ENCODE measurements at places on chromosomes 1 and 21.

- DNase-seq, result no peak
These were observed 11.9 kb downstream of the ALPL start for GRCh38 chr1:21520899-21521716.

DNA sequence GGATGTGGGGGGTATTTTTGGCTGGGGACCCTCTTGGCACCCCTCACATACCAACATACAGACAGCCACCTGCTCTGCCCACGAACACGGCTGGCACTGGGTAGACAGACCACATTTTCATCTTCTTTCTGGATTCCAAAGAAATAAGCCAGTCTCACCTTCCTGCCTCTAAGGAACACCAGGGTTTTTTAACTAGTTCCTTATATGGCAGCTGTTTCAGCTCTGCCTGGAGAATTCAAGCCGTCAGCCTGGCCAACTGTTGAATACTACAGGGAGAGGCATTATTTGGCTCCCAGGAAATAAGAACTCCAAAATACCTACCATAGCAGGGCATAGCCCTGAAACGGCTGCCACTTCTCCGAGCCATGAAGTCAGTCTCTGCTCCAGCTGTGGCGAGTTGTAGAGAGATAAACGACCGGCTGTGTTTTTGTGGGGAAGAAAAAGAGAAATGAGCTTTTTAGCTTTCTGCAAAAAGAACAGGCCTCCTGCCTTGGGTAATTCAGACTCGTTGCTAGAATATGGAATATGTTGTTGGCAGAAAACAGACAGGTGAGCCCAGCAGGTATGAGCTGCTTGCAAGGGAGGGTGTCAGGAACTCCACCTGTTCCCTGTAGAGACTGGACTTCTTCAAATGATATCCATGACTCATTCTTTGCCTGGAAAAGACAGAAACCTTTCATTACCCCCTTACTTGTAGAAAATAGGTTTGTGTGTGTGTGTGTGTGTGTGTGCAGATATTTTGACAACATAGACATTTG lies 51.8 kb downstream of the MT1HL1 start:
- DNase-seq, result no peak

- no peak for DNase-seq
These were observed 180.7 kb downstream of the COQ8A start for GRCh38 chr1:227120826-227121225.

DNA sequence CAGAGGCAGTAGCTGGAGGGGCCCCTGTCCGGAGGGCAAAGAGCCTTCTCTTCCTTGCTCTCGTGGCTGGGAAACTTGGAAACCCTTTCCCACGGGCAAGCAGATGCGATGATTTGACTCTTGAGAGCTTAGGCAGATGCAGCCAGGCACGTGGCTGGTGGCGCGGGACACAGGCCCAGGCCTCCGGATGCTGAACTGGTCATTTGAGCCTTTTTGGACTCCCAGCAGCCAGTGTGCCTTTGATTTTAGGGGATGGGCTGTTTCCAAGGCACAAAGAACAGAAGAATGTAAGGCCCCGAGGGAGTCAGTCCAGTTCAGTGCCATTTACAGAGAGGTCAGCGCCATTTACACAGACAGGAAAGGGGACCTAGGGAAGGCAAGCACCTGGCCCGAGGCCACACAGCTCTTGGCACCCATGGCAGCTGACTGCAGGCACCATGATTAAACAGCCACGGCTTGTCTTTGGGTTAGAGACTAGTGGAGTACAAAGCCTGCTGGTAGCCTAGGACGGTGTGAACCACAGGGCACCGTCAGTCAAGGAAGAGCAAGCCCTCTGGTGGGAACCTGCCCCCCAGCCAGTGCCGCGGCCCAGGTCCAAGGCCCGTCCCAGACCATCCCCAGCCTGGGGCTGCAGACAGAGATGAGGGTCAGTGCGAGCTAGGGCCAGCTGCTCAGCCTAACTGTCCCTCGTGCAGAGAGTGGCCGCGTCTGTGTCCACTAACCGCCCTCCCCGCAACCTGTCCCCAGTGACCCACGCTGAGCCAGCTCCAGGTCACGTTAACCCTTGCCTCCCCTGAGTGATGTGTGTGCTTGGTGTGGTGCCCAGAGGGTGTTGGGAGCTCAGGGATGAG lies 20.4 kb upstream of the CCDC27 start:
- DNase-seq, result no peak

GRCh38 chr1:54463259-54464030 lies 57.3 kb upstream of the SSBP3 start:
- DNase-seq, result no peak

DNA sequence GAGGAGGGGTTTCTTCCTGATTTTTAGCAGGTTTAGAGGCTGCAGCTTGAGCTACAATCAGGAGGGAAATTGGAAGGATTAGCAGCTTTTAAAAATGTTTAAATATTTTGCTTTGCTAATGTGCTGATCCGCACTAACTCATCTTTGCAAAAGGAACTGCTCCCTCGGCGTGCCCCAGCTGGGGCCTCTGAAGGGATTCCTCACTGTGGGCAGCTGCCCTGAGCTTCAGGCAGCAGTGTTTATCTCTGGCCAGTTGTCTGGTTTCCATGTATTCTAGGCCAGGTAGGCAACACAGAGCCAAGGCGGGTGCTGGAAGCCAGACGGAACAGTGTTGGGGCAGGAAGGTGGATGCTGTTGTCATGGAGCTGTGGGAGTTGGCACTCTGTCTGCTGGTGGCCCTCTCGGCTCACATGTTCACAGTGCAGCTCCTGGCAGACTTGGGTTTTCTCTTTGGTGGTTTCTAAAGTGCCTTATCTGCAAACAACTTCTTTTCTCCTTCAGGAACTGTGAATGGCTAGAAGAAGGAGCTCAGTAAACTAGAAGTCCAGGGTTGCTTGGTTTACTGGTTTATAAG lies 18.9 kb downstream of the NECAP2 start:
- DNase-seq, result no peak

DNA sequence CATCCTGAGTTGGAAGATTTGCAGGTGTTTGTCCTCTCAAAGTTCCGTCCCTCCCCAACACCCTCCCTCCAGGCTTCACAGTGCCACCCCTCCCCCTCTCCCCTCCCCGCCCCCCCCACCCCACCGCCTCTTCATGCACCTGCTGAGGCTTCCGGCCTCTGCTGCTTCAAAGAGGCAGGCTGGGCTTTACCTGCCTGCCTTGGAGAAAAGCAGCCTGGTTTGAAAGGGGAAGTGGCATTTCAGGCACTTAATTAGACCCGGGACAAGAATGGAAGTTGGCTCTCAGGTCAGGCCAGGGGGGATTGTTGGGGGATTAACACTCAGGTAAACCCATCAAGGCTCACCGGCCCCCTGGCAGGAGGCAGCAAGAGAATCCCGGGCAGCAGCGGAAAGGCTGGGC lies 21.1 kb downstream of the PAX7 start:
- no peak for DNase-seq

GRCh38 chr21:44867999-44868700 lies 5.3 kb downstream of the PTTG1IP start:
- DNase-seq, result no peak

GRCh38 chr1:34163792-34164731 lies 968 bp downstream of the CSMD2 start:
- DNase-seq, result no peak

- DNase-seq, result no peak
These were observed 2.0 kb downstream of the RPL5 start for GRCh38 chr1:92833840-92834239.

- no peak for DNase-seq
These were observed 32.9 kb downstream of the GPA33 start for GRCh38 chr1:167057241-167057688.

DNA sequence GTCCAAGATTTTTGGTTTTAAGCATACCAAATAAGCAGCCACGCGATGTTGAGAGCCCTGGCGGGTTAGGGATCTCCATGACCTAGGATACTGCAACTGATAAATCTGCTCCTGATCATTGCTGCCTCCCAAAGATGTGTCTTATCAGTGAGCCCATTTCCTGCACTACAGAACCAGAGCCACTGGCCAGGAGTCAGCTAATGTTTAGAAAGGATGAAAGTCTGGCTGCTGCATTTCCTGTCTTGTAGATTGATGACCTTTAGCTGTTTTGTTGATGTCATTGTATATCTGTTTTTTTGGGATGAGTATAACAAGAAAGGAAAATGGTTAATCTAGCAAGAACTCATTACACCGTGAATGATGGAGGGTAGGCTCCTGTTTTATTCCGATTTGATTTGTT lies 74.5 kb downstream of the C1orf21 start:
- DNase-seq, result no peak

GRCh38 chr1:62417351-62417999 lies 19.4 kb upstream of the USP1 start:
- DNase-seq, result no peak

Measured in forelimb muscle (tissue), 1 donor.